ENCODE measurements at places on chromosomes 4 and X.

- DNase-seq: no peak
Observed at GRCh38 chr4:93828995-93829819, 654 bp downstream of the ATOH1 start.

DNA sequence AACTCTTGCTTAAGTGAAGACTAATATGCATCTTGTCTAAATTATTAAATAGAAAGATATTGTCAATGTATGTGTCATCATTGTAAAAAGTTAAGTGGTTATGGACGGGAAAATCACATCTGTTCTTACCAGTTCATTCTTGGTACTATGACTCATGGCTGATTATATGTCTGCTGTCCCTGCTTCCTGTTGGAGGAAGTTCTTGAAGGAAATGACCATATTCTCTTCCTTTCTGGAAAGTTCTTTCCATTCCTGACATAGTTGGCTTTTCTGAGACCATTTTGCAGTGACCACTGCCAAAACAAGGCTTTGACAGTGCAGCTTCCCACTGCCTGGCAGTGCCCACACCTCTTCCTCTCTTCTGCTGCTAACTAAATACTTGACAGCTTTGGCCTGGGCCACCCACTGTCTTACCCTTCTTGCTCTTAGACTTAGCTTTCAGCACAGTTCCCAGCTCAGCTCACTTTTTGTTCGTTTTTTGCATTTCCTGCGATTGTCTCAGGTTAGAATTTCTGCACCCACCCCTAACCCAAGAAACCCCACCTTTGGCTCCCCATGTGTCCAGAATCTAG is 13.2 kb upstream of the CLDN24 start:
- peak; percentile 97 for DNase-seq

DNA sequence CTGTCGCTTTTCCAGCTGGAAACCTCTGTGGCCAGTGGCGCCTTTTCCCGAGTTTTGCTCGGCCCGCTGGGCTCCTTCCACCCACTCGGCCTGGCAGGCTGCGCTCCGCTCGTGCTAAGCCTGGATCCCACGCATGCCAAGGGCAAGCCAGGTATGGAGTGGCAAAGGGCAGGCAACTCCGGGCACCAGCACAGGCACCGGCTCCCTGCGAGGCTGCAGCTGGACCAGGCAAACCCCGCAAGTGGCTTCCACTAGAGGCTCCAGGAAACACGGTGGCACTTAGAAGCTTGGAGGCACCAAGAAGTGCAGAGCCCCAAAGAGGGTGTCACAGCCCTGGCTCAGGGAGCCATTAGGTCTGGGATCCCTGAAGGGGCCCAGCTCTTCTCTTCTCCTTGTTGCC is 59.5 kb downstream of the PPA2 start:
- no peak for DNase-seq

GRCh38 chr4:73725985-73726384 is 14.4 kb upstream of the CXCL8 start:
- peak; percentile 94 for DNase-seq

DNA sequence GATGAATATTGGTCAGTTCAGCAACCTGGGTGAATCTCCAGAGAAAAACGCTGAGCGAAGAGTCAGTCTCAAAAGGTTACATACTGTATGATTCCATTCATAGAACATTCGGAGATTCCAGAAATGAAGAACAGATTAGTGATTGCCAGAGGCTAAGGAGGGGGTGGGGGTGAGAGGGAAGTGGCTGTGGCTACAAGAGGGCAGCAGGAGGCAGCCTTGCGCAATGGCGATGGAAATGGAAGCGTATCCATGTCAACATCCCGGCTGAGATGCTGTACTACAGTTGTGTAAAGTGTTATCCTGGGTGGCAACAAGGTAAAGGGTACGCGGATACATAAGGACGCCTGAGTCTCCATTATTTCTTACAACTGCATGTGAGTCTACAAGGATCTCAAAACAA is 18.0 kb downstream of the LYAR start:
- peak; percentile 13 for DNase-seq

DNA sequence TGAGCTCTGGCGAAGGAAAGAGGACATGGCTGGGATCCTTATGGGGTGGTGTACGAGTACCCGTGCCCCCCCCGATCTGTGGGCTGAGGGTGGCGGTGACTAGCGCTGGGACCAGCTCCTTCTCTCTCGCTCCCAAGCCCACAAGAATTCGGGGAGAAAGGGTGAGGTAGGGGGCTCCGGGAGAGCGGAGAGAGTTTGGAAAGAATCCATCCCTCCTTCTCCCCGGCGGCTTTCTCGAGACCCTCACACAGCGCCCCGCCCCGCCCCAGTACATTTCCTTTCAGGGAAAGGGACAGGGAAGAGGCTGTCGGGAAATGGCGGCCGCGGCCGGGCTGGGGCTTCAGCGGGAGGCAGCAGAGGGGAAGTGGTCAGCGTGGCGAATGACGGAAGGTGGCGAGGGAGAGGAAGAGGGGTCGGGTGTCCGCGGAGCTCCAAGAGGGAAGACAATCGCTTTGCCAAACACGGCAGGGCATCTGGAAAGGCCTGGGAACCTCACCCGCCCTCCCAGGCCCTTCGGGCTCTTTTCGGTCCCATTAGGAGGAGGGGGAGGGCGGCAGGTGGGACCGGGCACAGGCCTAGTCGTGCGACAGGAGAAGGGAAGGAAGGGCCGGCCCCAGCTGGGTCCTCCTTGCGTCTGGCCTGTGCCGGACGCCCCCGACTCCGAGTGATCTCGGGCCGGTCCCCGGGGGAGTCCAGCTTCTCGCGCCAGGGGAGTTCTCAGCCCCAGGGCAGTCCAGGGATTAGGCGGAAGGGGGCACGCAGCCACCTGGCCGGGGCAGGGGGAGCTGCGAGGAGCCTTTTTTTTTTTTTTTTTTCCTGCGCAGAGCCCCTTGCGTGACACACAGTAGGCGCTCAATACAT is 10.2 kb downstream of the HNRNPH2 start:
- peak; percentile 49 for DNase-seq

GRCh38 chrX:44063606-44064005 is 90.4 kb upstream of the NDP start:
- DNase-seq: no peak

- no peak for DNase-seq
Observed at GRCh38 chr4:62429297-62429696, 1229.2 kb downstream of the ADGRL3 start.

GRCh38 chr4:120971884-120972283 is 49.4 kb upstream of the PRDM5 start:
- no peak for DNase-seq

DNA sequence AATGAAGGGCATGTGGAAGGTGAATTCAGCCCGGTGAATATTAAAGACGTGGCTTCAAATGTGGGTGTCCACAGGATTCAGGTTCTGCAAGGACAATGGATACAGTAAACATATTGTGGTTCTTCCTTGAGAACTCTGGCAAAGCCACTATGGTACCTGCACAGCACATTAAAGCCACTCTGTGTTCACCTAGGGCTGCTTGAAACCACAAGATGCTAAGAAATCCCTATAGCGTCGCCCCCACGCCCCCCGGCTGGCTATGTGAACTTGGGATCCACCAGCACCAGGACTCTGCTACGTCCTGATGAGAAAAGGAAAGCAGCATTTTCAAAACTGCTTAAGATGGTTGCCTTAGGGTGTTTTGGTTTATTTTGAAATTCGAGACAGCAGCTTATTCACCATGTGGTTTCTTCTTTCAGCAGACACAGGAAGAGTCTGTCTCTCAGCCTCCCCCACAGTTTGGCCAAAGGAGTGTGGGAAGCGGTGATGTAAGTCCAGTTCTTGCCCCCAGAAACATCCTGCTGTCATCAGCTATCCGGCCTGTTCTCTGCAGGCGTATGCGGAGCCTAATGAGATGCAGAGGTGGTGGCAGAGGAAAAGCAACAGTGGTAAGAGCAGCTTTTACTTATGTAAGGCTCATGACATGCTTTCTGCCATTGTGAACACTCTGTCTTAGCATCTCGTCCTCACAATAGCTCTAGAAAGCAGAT is 111.5 kb downstream of the AFAP1 start:
- DNase-seq: peak; percentile 100

DNA sequence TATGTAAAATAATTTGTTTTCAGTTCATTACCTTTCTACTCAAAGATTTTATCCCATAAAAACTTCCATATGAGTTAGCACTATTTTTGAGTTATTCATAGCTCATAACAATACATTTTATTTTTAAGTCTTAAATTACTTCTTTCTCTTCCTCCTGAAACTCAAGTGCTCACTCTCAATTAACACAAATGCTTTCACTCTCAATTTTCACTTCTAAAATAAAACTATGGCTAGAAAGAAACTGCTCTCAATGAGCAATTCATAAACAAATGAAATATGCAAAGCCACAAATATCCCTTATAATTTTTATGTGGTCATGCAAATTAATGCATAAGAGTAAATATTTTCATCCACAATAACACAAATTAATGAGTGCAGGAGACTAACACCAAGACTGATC is 38.8 kb downstream of the MAML3 start:
- no peak for DNase-seq

GRCh38 chr4:80207172-80207583 is 9.9 kb downstream of the PRDM8 start:
- no peak for DNase-seq

DNA sequence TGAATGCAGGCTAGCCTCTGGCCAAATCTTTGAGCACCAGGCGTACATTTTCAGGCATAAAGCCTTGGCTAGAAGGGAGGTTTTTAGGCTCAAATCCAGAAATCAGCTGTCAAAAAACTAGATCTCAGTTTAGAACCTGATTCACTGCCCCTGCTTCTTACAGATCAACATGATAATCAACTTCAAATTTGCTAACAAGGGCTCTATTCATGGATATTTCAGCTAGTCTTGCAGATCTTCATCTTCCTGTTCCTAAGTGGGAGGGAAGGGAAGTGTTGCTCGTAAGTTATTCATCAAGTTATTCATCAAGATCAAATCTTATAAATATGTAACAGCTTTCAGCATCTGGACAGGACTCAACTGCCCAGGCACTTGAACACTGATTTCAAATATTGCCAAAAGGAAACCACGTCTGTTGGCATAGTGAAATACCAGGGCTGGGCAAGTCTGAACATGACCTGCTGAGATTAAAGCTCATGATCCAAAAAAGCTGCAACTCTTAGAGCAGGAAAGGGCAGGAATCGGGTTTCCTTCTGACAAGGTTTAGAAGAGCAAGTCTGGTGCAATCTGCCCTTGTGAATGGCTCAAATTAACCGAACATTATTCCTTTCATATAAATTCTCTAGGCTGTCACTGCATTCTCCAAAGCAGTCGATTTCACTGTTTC is 200.3 kb downstream of the PDGFC start:
- peak; percentile 93 for DNase-seq

GRCh38 chr4:153217440-153217839 is 13.2 kb downstream of the TRIM2 start:
- DNase-seq: peak; percentile 70

- peak; percentile 1 for DNase-seq
Observed at GRCh38 chr4:174523025-174523693, 871 bp upstream of the HPGD start.

GRCh38 chrX:106007815-106008214 is 30.7 kb downstream of the SERPINA7 start:
- no peak for DNase-seq

DNA sequence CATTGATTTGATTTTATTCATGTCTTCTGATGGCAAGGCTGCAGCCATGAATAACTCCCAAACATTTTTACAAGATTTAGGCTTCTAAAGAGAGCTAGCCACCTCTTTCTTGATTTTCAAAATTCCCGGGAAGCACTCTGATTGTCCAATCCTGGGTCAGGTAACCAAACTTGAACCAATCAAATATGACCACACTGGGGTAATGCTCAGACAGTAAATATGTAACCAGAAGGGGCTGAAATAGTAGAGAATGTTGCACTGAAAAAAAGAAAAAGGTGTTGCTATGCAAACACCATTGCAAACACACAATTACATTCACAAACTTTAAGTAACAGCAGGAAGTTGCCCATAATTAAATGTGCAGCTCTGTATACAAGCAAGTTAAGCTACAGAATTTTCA is 112.9 kb upstream of the IQCM start:
- no peak for DNase-seq

- peak; percentile 92 for DNase-seq
Observed at GRCh38 chrX:45622538-45622937, 421.9 kb upstream of the DIPK2B start.

DNA sequence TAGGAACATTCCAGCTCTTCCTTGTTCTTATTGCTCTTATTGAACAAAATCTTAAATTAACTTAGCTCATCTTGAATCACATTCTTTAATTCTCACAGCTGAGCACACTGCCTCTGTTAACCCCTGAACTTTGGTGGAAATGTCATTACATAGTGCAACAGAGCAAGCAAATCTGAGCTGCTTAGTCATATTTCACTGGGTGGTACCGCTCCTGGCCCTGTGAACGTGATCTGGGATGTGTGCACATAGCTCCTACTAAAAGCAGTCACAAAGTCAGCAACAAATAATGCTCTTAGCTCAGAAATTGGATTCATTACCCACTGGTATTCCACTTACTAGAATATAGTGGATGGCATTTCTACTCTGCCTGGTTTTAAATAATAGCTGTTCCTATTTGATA is 27.9 kb downstream of the ARHGEF6 start:
- peak; percentile 32 for DNase-seq

GRCh38 chr4:8911316-8912088 is 39.9 kb upstream of the HMX1 start:
- DNase-seq: peak; percentile 66

DNA sequence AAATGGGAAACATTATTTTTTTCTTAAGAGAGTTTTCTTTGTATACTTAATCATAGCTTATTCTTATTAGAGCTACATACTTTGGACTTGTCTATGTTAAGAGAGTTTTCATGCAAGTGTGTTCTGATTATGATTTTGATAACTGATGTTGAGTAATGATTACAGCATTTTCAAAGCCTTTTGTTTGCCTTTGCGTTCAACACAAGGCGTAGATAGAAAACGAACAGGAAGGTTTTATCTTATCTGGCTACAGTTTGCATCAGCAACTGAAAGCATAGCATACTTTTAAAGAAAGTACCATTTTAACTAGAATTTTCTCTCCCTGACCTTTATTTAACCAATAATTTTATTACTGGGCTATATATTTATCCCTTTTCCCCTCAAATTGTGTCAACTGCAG is 51.6 kb upstream of the PDLIM5 start:
- DNase-seq: no peak

DNA sequence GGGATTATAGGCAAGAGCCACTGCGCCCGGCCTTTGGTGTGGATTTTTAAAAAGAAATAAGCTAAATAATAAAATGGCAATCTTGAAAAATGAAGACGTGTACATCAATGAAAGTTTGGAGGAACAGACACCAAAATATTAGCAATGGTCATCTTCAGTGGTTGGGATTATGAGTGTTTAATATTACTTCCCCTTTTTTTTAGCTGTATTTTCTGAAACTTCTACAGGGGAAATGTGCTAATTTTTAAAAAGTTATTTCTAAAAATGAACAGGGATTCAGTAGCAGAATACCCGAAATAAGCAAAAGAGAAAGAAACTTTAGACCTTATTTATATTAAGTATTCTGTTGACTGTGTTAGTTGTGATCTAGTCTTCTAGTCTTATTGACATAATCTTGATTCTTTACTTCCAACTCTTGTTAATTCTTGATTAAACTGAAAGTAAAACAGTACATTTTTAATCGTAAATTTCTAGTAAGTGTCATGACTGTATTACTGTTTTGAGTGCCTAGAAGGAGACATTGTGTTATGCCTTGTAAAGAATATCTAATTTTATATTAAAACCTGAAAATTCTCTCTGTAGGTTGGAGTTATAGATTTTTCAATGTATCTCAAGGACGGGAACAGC is 51.3 kb downstream of the RUFY3 start:
- no peak for DNase-seq

Measured in AG10803 (cell line).